ENCODE measurements at places on chromosomes 5 and 9.

DNA sequence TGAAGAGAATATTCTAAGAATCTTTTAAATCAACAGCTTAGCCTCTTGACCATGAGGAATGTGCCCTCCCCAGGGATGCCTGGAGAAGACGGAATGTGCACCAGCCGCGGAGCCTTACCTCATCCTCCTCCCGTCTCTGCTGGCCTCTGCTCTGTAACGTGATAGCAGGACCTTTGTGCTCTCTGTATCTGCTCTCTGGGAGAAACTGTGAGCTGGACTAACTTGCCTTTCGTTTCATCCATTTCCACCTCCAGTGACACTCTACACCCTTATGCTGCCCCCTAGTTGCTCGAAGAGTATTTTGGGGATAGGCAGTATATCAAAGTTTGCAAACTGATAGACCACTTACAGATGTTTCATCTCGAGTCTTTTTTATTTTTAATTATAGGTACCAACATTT lies 141.4 kb downstream of the NPR3 start:
- DNase-seq = no peak

DNA sequence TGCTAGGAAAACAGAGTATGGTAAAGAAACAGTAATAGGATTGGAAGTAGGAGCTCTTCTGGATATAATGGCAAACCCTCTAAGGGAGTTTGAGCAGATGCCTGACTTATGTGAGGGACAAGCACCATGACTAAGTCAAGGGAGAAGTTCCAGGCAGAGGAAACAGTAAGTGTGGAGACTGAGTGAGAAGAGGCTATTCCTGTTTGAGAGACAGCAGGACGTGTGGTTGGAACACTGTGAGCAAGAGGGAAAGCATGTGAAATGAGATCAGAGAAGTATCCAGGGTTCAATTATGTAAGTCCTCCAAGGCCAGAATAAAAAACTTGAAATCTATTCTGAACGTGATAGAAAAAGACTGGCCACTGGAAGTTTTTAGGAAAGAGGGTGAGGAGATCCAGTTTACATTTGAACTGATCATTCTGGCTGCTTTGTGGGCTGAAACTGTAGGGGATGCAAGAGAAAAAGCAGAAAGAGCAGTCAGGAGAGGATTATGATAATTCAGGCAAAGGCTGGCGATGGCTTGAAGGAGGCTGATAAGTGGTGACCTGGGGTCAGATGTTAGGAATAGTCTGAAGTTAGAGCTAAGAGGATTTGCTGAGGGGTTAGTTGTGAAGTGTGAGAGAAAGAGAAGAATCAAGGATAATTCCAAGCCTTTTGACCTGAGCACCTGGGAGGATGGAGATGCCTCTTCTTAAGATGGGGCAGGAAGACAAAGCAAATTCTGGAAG lies 19.2 kb downstream of the DMAC1 start:
- DNase-seq = no peak

- no peak for DNase-seq
These were observed 405.5 kb downstream of the KIF4B start for GRCh38 chr5:155418960-155419579.

DNA sequence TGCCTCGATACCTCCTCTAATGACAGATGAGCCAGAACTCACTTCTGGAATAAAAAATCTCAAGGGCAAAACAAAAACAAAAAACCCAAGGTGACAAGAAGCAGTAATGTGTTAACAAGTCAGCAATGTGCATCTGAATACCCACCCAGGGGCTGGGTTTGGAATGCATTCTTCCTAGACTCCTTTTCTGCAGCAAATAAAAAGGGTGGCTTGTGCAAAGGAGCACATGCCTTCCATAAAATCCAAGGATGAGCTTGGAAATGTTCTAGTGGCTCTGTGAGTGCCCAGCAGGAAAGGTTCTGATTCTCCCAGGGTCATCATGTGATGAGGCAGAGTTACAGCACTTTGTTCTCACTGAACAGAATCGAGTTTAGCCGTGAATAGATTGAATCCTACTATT lies 599.9 kb downstream of the RAB3C start:
- DNase-seq = no peak

DNA sequence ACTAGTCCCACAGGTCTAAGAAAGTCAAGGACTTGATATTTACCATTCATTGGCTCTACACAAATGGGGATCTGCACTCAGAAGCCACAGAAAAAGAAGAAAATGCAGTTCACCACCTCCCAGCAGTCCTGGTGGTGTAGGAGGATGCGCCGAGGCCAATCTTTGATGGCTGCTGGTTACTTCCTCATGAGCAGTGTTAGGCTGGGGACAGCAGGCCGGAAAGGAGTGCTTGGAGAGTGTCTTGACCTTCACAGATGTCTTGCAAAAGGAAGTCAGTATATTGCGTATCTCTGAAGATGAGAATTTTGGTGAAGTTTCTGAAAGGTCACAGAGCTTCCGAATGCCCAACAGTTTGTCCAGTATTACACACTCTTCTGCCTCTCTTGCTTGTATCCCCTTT lies 597.0 kb downstream of the EBF1 start:
- no peak for DNase-seq

DNA sequence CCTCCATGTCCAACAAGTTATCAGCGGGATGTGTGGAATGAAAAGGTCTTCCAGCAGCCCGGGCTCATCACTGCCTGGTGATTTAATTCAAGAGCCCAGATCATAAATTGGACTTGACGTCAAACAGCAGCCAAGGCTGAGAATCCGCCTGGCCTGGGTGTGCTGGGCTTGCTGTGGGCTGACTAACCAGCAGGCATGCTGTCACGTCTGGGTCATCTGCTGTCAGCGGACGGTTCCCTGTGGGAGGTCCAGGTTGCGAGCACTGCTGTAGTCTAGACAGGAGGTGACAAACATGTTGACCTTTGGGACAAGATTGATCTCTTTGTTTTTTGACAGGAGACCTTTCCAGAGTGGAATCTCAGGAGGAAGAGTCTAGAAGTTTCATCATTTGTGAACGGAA lies 289.7 kb downstream of the OSTF1 start:
- DNase-seq = no peak

- DNase-seq = no peak
These were observed 129.3 kb upstream of the SLC44A1 start for GRCh38 chr9:105114964-105115728.

- DNase-seq = no peak
These were observed 1.1 kb downstream of the ECM2 start for GRCh38 chr9:92534674-92535073.

GRCh38 chr5:167763772-167764171 lies 527.7 kb upstream of the WWC1 start:
- no peak for DNase-seq

DNA sequence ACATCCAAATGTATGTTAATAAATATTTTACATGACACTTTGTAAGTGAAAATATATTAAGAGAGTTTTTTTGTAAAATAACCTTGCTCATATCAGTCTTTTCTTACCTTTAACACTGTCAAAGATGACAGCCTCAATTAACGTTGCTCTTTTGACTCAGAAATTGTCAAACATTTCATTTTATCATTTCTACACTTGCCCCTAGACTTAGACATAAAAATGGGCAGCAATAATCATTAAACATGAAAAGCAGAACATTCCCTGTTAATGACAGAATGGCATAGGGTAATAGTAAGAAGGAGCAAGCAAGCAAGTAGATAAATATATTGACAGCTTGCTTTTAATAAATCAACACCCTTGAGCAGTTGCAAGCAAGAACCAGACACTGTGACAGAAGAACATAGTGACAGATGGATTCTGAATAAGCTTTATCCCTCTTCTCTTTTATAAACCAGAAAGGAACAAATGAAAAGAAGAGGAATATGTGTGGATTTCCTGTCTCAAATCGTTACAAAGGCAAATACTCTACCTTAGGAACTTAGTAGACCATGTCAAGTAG lies 796.0 kb upstream of the CHD1 start:
- DNase-seq = no peak

DNA sequence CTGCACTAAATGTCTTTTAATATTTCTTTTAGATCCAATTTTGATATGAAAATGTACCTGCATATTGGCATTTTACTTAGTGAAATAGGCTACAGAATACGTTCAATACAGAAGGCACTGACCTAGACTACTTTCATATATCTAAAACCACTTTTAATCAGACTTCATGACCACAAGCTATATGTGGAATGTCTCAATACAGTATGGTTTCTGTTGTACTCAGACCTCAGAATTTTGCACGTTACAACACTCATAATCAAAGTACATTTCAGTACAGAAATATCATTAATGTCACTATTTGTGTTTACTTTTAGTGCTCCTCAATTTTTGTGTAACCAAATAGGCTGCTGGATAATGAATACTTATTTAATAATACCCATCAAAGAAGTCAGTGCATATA lies 74.8 kb downstream of the MEF2C start:
- no peak for DNase-seq

- DNase-seq = no peak
These were observed 109.9 kb downstream of the MEGF10 start for GRCh38 chr5:127400539-127400938.

DNA sequence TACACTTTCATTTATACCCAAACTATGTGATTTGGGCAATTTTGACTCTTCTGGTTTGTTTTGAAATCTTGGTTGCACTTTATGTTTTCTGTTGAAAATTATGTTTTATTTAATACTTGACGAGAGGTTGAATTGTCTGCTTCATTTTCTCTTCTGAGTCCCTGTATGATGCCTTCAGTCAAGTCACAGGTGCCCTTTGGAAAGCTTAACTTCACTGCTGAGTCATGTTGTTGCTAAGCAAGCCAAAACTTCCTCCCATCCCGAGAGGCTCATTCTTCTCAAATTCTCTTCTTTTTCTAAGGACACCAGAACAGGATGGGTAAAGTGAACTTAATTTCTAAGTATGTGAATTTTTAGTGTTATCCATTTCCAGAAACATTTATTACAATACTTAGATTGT lies 455.3 kb upstream of the PTGER4 start:
- no peak for DNase-seq

GRCh38 chr5:2715856-2716255 lies 35.6 kb downstream of the IRX2 start:
- no peak for DNase-seq

DNA sequence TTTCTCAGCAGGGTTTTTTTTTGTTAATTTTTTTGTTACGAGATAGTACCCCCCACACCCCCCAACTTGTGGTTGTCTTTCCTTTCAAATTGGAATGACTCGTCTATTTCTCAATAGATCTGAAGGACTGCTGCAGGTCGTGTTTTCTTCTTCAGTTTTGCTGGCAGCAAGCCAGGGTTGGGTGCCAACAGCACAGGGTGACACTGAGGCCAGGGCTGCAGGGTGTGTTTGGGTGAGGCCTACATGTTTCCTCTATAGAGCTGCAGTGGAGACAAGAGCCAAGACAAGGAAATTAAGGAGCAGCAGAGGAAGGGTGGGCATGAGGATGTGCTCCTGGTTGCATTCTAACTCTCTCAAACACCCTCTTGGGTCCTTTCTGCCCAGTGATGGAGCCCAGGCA lies 52.2 kb downstream of the NXNL2 start:
- DNase-seq = no peak

GRCh38 chr5:10999714-11000113 lies 238.7 kb upstream of the DAP start:
- no peak for DNase-seq

DNA sequence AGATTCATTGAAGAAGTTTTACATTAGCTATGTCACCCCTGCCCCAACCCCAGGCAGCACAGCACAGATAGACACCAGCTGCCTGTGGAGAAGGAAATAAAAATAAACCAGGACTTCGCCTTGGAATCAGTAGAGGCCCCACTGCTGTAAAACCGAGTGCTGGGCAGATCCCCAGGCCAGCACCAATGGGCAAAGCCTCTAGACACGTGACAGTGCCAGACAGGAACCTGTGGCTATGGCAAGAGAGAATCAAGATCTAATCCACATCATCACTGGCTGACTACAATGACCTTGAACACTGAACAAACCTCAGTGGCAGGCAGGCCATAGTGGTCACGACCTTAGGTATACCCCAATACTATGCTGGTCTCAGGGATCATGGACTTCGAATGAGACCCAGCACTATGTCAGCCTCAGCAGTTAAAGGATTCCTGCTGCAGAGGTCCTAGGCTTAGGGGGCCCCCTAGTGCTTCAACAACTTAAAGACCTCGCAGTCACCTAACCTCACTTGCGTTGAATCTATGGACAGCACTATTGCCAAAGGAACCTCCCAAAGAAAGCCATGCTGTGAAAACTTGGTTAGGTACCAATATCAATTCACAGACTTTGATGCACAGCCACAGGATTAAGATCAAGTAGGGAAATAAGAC lies 2118.6 kb upstream of the C9orf72 start:
- no peak for DNase-seq

DNA sequence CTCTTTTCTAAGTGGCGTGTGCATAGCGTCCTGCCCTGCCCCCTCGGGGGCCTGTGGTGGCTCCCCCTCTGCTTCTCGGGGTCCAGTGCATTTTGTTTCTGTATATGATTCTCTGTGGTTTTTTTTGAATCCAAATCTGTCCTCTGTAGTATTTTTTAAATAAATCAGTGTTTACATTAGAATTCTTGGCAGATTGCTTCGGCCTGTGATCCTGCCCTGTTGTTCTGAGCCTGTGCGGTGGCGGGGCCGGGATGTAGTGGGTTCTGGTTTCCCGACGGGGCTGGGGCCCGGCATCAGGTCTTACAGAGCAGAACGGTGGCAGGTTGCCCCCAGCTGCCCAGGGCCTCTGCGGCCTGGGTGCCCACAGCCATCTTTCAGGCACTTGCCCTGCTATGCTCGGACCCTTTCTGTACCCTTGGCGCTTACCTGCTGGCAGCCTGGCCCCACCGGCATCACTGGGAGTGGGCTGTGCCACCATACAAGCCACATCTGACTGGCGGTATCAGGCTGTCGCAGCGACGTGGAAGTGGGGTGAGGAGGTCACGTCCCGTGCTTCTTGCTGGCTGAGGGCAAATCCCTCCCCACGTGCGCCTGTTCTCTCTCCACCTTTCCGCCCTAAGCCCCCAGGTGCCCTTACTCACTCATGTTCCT lies 9.0 kb downstream of the QRFP start:
- DNase-seq = no peak

DNA sequence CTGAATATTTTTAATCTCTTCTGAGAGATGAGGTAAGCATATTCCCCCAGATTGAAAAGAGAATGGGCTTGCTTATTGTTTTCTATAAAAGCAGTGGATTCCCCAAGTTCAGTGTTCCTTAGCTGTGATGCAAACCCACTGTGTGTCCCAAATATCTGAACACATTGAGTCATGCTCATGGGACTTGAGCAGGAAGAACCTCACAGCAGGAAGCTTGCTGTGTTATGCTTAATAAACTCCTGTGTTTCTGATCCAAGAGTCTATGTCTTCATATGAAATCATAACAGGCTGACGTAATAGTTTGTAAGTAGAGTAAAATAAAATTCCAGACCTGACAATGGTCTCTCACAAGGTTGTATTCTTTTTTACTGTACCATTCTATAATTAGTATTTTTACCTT lies 24.8 kb upstream of the LOX start:
- no peak for DNase-seq

GRCh38 chr9:92191801-92192200 lies 76.6 kb upstream of the SPTLC1 start:
- DNase-seq = no peak

- no peak for DNase-seq
These were observed 1.2 kb upstream of the NELFB start for GRCh38 chr9:137253717-137254623.

GRCh38 chr9:77680581-77680980 lies 32.5 kb upstream of the GNA14 start:
- DNase-seq = no peak

- DNase-seq = no peak
These were observed 96.4 kb downstream of the PSAT1 start for GRCh38 chr9:78393340-78393739.

- no peak for DNase-seq
These were observed 20.8 kb downstream of the ENHO start for GRCh38 chr9:34501889-34502425.

GRCh38 chr9:2790466-2790865 lies 53.4 kb downstream of the PUM3 start:
- DNase-seq = no peak

Measured in esophagus squamous epithelium (tissue), 5 donors.